Kidney (tissue), 22 donors: ENCODE measurements at places on chromosomes 12 and 14.

DNA sequence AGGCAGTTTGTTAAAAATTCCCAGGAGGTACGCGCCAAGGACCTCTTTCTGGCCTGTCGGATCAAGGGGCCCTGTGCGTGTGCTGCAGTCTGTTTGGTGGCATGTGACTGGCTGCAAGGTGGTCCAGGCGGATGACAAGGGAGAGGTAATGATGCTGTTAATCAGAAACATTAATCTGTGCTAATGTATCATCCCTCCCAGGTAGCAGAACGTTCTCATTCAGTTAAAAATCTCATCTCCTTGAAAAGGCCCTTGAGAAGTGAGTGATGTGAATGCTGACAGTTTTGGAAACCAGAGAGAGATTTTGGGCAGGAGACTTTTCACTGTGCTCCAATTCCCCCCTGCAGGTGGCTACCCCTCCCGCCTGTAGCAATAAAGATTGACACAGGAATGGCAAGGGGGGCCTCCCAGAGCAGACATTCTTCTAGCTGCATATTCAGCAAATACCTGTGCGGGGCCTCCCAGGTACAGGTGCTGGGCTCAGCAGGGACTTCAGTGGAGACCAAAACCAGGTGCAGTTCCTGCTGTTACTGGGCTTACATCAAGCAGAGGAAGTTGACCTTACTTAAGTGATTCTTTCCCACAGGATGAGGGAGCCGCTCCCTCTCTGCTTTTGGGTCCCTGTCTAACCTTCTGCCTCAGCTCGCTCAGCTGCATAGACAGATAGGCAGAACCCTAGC, 364.8 kb downstream of the CACNA1C start:
- H3K36me3 ChIP-seq = no peaks in the 10 kb centered on the region
- H3K4me3 ChIP-seq = no peak overlapping the region
- H3K4me1 ChIP-seq = peaks cover 5% of the 10 kb centered on the region
- H3K27ac ChIP-seq = no peak overlapping the region
- H3K27me3 ChIP-seq = no peaks in the 10 kb centered on the region

DNA sequence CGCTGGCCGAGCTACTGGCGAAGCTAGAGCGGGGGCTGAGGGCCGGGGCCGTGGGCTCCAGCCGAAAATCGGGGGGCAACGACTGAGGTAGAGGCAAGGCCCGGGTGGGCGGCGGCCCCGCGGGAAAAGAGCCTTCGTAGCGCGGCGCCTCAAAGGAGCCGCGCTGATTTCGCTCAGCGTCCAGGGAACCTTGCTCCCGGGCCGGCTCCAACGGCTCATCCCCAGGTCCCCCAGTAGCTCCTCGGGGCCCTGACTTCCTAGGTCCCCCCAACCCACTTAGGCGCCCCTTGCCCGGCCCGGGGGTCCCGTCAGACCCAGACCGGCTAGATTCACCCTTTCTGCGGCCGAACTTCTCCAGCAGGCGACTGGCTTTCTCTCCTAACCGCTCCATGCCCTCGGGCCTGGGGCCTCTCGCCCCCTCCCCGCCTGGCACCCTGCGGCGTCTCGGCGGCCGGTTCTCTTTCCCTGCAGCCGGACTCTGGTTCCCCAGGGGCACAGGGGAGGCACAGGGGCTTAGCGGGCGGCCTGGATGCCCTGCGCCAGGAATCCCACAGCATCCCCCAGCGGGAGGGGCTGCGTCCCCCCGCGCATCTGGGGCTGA, 375 bp downstream of the AJUBA start:
- no peaks in the 10 kb centered on the region for H3K36me3 ChIP-seq
- no peak for DNase-seq
- peak overlapping the region; percentile 83 for H3K27ac ChIP-seq
- no peaks in the 10 kb centered on the region for H3K27me3 ChIP-seq
- peak overlapping the region; percentile 83 for H3K4me3 ChIP-seq

GRCh38 chr12:120775862-120776552, 50.4 kb downstream of the ACADS start:
- H3K27me3 ChIP-seq = no peaks in the 10 kb centered on the region
- no peak overlapping the region for H3K27ac ChIP-seq
- H3K4me3 ChIP-seq = no peak overlapping the region
- peaks cover 2% of the 10 kb centered on the region for H3K36me3 ChIP-seq

GRCh38 chr12:42574851-42575266, 14.7 kb downstream of the PRICKLE1 start:
- no peaks in the 10 kb centered on the region for H3K4me1 ChIP-seq
- no peak for DNase-seq
- no peaks in the 10 kb centered on the region for H3K36me3 ChIP-seq

GRCh38 chr12:70399311-70399710, 33.2 kb downstream of the KCNMB4 start:
- no peaks in the 10 kb centered on the region for H3K36me3 ChIP-seq
- H3K27ac ChIP-seq = no peak overlapping the region
- H3K4me3 ChIP-seq = no peak overlapping the region

DNA sequence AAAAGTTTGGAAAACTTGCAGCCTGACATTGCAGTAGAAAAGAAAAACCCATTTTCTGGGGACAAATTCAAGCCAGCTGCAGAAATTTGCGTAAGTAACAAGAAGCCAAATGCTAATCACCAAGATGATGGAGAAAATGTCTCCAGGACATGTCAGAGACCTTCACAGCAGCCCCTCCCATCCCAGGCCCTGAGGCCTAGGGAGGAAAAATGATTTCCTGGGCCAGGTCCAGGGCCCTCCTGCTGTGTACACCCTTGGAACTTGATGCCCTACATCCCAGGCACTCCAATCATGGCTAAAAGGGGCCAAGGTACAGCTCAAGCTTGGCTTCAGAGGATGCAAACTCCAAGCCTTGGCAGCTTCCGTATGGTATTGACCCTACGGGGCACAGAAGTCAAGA, 14.5 kb downstream of the IAPP start:
- no peaks in the 10 kb centered on the region for H3K27me3 ChIP-seq
- H3K4me1 ChIP-seq = no peaks in the 10 kb centered on the region
- DNase-seq = no peak
- H3K4me3 ChIP-seq = no peak overlapping the region

DNA sequence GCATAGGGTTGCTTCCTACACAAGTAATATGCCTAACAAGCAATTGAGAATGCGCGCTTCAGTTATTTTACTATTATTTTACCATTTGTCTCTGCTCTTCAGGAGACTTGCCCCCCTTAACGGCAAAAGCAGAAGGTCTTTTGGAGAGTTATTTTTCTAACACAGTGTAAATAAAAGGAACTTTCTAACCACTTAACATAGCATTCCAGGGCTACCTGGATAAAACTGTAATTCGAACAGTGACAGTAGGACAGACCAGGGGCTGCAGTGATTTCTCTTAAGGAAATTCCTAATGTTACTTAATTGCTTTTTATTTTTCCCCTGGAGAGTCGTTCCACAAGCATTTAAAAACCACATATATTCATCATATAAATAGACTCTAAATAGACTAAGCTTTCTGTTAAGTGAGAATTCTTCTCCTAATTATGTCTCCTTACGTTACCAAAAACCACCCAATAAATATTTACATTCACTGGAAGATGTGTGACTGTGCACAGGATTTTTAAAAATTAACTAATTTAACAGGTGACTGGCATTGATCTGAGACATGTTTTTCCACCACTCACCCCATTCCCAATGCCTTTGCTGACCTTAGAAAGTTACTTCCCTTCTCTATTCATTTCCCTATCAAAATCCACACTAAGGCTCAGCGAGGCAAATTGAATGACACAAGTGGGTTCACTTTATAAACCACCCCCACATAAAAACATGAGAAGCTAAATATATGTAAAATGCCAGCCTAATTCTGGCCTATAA, 72.4 kb downstream of the RNF34 start:
- no peak overlapping the region for H3K27ac ChIP-seq
- no peaks in the 10 kb centered on the region for H3K27me3 ChIP-seq
- no peaks in the 10 kb centered on the region for H3K4me1 ChIP-seq
- no peaks in the 10 kb centered on the region for H3K36me3 ChIP-seq
- no peak for DNase-seq
- H3K4me3 ChIP-seq = no peak overlapping the region

GRCh38 chr12:132818562-132818961, 10.1 kb downstream of the GOLGA3 start:
- H3K4me1 ChIP-seq = no peaks in the 10 kb centered on the region
- peaks cover 6% of the 10 kb centered on the region for H3K36me3 ChIP-seq
- H3K27me3 ChIP-seq = no peaks in the 10 kb centered on the region
- DNase-seq = no peak

- H3K27me3 ChIP-seq = no peaks in the 10 kb centered on the region
- H3K27ac ChIP-seq = peak overlapping the region; percentile 5
- H3K4me1 ChIP-seq = peaks cover 14% of the 10 kb centered on the region
- peaks cover 2% of the 10 kb centered on the region for H3K36me3 ChIP-seq
- DNase-seq = peak; percentile 59
These were observed 636 bp downstream of the GOLGA3 start for GRCh38 chr12:132827763-132828703.

DNA sequence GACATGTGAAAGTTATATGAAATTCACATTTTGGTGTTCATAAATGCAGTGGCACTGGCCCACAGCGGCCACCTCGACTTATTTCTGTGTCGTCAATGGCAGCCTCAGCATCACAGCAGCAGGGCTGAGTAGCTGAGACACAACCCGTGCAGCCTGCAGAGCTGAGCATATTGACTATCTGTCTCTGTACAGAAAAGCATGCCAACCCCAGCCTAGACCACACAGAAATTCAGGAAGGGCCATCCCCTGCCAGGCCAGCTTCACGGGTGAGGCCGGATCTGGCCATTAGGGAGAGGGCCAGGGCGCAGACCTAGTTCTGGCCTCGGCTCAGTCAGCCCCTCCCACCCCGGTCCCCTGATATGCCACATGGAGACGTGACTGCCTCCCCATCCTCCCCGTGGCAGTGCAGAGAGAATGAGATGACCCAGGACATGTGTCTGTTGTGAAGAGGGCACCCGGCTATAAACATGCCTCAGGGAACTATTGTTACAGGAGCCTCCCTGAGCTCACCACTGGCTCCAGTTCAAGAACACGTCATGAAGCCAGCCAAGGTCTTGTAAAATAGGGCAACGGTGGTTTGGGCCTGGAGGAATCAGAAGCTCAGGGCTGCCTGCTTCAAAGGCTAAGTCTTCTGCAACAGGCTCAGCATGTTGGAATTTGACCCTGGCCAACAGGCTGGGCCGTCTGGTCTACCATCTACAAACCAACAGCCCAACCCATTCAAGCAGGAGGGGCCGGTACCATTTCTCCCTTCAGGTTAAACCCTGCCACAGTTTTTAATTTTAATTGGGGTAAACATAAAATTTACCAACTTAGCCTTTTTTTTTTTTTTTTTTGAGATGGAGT, 25.5 kb downstream of the SCARB1 start:
- H3K4me3 ChIP-seq = no peak overlapping the region
- peak overlapping the region; percentile 63 for H3K27ac ChIP-seq
- peaks cover 3% of the 10 kb centered on the region for H3K4me1 ChIP-seq
- no peaks in the 10 kb centered on the region for H3K36me3 ChIP-seq

GRCh38 chr12:1769809-1770494, 50.4 kb upstream of the LRTM2 start:
- no peaks in the 10 kb centered on the region for H3K27me3 ChIP-seq
- no peak for DNase-seq
- H3K27ac ChIP-seq = no peak overlapping the region
- H3K4me3 ChIP-seq = no peak overlapping the region
- no peaks in the 10 kb centered on the region for H3K4me1 ChIP-seq
- peaks cover 3% of the 10 kb centered on the region for H3K36me3 ChIP-seq

DNA sequence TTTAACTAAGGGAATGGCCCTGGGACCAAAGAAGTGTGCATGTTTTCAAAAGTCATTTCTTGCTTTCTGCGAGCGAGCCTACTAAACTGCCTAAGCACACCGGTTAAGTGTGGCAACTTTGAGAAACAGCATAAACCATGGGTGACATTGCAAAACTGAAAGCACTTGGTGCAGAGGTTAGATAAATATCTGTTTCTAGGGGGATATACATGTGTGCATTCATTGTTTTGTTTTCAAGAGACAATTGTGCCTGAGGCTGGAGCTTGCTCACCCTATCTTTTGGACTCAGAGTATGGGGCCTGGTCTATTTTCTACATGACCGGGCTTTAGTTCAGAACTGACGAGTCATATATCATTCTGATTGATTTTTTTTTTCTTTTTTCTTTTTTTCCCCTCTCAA, 923.4 kb downstream of the NRXN3 start:
- H3K27me3 ChIP-seq = no peaks in the 10 kb centered on the region
- H3K36me3 ChIP-seq = no peaks in the 10 kb centered on the region
- no peak for DNase-seq

- H3K27ac ChIP-seq = no peak overlapping the region
- no peak overlapping the region for H3K4me3 ChIP-seq
These were observed 112.6 kb downstream of the ADGRD1 start for GRCh38 chr12:131066207-131066885.

DNA sequence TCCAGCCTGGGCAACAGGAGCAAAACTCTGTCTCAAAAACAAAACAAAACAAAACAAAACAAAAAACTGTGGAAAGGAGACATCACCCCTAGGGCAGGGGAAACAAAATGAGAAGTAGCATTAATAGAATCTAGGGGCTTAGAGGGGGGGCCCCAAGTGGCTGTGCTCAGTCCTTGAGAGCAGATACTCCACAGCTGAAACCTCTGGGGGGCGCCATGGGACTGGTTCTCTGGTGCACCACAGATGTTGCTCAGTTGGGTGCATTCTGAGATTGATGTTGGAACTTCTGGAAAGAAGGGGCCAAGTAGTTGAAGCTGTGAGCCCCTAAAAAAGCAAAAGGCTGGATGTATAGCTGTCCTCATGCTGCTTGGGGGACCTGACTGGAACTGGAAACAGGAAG, 11.8 kb upstream of the SYNE2 start:
- no peak for DNase-seq
- H3K4me3 ChIP-seq = no peak overlapping the region
- no peaks in the 10 kb centered on the region for H3K36me3 ChIP-seq
- H3K27ac ChIP-seq = no peak overlapping the region
- no peaks in the 10 kb centered on the region for H3K4me1 ChIP-seq
- H3K27me3 ChIP-seq = no peaks in the 10 kb centered on the region

GRCh38 chr14:94689218-94689984, 77.2 kb downstream of the SERPINA3 start:
- no peaks in the 10 kb centered on the region for H3K36me3 ChIP-seq
- peak; percentile 84 for DNase-seq
- H3K4me3 ChIP-seq = no peak overlapping the region
- H3K27ac ChIP-seq = no peak overlapping the region

- peak overlapping the region; percentile 44 for H3K4me3 ChIP-seq
- peak overlapping the region; percentile 78 for H3K27ac ChIP-seq
- no peaks in the 10 kb centered on the region for H3K36me3 ChIP-seq
These were observed 16.6 kb upstream of the RND1 start for GRCh38 chr12:48882315-48882687.

- no peak overlapping the region for H3K27ac ChIP-seq
- no peak for DNase-seq
- H3K27me3 ChIP-seq = no peaks in the 10 kb centered on the region
- H3K4me1 ChIP-seq = no peaks in the 10 kb centered on the region
- no peak overlapping the region for H3K4me3 ChIP-seq
- no peaks in the 10 kb centered on the region for H3K36me3 ChIP-seq
These were observed 278.2 kb upstream of the RTL1 start for GRCh38 chr14:101181446-101182313.

- no peak overlapping the region for H3K27ac ChIP-seq
- no peaks in the 10 kb centered on the region for H3K36me3 ChIP-seq
- no peak overlapping the region for H3K4me3 ChIP-seq
- peaks cover 2% of the 10 kb centered on the region for H3K4me1 ChIP-seq
- H3K27me3 ChIP-seq = no peaks in the 10 kb centered on the region
These were observed 68.9 kb upstream of the NCOR2 start for GRCh38 chr12:124636138-124636978.
